ENCODE measurements at places on chromosomes 13 and 19.
A peak's percentile ranks its signal among the peaks of the same experiment; 100 is the strongest.

DNA sequence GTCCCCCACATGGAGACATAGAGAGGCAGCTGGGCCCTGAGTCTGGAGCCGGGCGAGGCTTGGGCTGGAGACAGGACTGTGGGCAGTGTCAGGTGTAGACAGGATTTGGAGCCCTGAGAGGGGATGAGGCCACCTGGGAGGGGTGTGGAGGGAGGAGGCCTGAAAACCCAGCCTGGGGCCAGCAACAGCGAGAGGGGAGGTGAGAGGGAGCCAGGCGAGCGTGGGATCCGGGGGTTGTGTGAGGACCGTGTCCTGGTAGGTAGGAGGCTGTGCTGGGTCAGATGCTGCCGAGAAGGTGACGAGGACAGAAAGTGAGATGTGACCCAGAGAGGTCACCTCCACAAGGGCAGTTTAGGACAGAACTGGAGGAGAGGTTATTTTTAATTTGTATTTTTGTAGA, 7.4 kb downstream of the MPND start:
- no peak for DNase-seq

- DNase-seq: no peak
Measured at GRCh38 chr13:90719461-90719860, 628.0 kb upstream of the MIR17HG start.

DNA sequence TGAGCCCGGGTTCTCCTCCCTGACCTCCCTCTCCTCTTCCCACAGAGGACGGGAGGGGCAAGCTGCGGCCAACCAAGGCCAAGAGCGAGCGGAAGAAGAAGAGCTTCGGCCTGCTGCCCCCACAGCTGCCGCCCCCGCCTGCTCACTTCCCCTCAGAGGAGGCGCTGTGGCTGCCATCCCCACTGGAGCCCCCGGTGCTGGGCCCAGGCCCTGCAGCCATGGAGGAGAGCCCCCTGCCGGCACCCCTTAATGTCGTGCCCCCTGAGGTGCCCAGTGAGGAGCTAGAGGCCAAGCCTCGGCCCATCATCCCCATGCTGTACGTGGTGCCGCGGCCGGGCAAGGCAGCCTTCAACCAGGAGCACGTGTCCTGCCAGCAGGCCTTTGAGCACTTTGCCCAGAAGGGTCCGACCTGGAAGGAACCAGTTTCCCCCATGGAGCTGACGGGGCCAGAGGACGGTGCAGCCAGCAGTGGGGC, 162.2 kb downstream of the KDM4B start:
- no peak for DNase-seq

DNA sequence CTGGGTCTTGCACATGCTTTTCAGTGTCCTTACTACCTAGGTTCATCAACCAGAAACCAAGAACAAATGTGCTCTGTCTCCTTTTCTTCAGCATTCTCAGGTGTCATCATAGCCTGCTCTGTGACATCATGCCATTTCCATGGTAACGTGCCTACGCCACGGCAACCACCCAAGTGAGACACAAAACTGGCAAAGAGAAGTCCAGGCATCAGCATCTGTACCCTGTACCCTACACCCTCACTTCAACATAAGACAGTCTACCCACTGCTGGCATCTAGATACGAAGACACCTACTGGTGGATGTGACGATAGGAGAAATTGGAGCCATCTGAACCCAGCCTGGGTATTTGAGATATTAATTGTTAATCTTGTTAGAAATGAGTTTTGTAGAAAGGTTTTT, 13.3 kb downstream of the ZC3H4 start:
- DNase-seq: no peak

- no peak for DNase-seq
Measured at GRCh38 chr19:41565379-41565720, 10.6 kb upstream of the CEACAM21 start.

- no peak for DNase-seq
Measured at GRCh38 chr13:92172191-92172590, 773.8 kb downstream of the GPC5 start.

DNA sequence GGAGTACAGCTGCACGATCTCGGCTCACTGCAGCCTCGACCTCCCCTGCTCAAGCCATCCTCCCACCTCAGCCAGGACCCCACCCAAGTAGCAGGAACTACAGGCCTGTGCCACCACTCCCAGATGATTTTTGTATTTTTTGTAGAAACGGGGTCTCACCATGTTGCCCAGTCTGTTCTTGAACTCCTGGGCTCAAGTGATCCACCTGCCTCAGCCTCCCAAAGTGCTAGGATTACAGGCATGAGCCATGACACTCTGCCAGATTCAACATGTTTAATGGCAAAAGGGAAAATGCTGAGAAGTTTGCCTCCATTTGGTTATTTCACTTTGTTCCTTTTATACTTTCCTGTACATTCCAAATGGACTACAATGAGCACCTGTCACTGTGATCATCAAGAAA, 65.8 kb downstream of the ZIC5 start:
- DNase-seq: no peak

- no peak for DNase-seq
Measured at GRCh38 chr19:38691938-38692457, 44.5 kb downstream of the ACTN4 start.

GRCh38 chr13:104530741-104531140, 1464.5 kb upstream of the SLC10A2 start:
- DNase-seq: no peak

DNA sequence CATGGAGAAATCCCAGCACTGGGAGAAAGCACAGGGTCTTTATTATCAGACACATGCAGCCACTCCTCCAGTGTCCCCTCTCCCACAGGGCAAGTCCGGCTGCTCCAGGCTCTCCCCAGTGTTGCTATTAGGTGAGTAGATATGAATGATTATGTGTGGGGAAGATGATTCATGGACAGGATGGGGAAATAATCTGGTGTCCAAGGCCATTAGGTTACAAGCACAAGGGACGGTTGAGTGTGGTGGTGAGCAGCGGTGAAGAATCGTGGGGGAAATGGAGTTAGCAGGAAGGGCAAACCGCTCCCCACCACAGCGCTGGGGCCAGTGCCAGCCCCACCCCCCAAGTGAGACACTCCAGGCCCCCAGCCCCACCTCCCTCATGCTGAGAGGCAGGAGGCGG, 19.0 kb downstream of the CD177 start:
- no peak for DNase-seq

GRCh38 chr13:112453874-112454647, 77.9 kb downstream of the SPACA7 start:
- no peak for DNase-seq

DNA sequence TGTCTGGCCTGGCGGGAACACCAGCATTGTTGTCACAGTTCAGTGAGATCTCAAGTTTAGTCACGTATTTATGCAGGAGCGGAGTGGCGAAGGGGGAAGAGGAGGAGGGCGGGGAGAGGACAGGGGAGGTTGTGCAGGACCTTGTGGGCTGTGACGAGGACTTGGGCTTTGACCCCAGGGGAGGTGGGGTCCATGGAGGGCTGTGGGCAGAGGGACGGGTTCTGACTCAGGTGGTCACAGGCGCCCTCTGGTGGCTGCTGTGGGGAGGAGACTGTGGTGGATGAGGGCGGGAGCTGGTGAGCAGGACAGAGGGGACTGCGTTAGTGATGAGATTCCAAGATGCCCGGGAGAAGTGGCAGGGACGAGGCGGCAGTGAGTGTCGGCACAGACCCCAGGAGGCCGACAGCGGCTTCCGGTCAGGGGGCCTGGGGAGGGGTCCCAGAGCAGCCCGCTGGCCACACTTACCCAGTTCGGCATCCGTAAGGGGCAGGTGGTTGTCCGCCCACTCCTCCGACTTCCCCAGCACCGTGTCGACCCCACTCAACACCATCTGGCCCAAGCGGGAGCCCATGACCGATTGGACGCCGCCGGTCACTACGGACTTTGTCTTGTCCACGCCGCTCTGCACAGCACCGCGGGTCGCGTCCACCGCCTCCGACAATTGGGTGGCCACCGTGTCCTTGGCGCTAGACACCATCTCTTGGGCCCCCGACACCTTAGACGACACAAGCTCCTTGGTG, 15.7 kb downstream of the PLIN3 start:
- DNase-seq: peak; percentile 70

DNA sequence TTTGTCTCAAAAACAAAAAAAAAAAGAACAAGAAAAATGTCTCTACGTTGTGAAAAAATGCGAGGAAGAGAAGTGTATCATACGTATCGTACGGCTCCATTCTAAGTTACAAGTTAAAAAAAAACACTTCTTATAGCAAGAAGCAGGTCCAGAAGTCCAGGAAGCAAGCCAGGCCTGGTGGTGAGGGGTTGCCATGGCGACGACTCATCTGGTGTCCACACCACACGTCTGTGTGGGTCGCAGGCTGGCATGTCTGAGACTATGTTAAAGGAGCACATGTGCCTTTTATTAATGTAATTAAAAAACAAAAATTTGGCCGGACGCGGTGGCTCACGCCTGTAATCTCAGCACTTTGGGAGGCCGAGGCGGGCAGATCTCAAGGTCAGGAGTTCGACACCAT, 5.9 kb downstream of the MED16 start:
- no peak for DNase-seq

DNA sequence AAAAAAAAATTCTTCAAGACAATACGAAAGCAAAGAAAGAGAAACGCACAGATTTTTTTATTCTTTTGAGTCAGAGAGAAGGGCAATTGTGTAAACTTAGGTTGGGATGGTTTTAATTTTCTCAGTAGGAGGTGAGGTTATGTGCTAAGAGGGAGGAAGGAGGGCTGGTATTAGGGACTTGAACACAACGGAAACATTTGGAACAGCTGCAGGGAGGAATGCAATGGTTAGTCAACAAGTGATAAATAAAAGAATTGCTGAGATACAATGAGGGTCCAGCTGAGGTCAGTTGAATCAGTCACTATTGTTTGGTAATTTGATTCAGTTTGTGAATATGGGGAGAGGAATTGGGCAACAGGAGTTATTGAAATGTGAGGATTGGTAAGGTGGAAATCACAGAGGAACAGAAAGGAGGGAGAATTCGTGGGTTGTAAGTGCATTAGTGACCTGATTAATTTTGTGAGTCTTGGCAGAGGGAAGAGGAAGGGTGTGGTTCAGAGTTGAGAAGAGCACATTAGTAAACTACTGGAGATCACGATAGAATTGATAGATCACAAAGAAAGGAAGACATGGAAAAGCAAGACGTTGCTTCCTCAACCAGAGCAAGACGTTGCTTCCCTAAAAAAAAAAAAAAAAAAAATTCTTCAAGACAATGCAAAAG, 499.5 kb upstream of the SPRY2 start:
- DNase-seq: peak; percentile 23

GRCh38 chr19:4302243-4302640, at the start of gene TMIGD2:
Gene TMIGD2 (minus strand): TSS chr19:4302389. CDS start chr19:4302385, 4 bp downstream.
- DNase-seq: no peak

DNA sequence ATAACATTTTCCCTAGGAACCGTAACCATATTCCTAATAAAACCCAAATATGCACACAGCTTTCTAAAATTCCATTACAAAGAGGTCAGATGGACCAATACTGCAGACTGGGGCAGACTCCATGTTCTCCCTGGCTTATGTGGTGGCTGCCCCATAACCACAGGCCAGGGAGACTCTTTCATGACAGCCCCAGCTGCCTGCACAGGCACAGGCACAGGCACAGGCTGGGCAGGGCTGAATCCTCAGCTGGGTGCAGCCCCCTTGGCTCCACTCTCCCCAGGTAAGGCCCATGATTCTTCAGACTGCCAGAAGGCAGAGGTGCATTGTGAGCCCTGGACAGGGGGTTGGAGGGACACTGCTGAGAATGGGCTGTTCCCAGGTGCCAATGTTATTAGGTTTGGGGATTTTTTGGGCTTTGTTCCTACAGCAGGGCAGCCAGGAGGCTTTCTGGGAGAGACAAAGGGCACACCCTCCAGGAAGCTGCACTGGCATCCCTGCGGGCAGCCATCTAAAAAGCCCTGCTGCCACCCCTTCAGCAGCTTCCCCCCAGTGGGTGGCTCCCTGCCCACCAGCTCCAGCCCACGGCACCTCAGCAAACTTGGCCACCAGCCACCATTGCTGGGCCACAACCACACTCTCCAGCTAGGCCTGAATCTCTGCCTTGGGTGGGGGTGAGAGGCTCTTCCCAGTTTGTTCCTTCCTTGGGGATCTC, 20.0 kb downstream of the DOCK9 start:
- no peak for DNase-seq

DNA sequence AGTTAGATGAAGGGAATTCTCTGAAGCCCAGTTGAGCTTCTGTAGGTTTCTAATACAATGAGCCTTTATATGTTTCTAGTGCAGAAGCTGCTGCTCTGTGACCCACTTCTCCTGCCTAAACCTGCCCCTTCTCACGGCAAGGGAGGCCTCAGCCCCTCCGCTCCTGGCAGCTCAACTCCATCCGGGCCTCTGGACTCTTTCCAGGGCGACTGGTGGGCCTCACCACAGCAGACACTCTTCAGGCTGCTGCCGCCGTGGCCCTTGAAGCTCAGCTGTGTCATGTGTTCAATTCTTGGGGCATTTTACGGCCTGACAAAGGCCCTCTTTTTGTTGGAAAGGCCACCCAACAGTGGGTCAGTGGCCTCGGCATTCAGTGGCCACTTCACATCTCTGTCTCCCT, 10.0 kb upstream of the C19orf33 start:
- no peak for DNase-seq

- no peak for DNase-seq
Measured at GRCh38 chr13:48954081-48954480, 21.6 kb upstream of the FNDC3A start.

GRCh38 chr13:42392716-42393572, 121.0 kb downstream of the AKAP11 start:
- DNase-seq: no peak

- no peak for DNase-seq
Measured at GRCh38 chr13:77095288-77095687, 68.3 kb upstream of the FBXL3 start.

- no peak for DNase-seq
Measured at GRCh38 chr13:95005300-95005699, 293.0 kb upstream of the SOX21 start.

DNA sequence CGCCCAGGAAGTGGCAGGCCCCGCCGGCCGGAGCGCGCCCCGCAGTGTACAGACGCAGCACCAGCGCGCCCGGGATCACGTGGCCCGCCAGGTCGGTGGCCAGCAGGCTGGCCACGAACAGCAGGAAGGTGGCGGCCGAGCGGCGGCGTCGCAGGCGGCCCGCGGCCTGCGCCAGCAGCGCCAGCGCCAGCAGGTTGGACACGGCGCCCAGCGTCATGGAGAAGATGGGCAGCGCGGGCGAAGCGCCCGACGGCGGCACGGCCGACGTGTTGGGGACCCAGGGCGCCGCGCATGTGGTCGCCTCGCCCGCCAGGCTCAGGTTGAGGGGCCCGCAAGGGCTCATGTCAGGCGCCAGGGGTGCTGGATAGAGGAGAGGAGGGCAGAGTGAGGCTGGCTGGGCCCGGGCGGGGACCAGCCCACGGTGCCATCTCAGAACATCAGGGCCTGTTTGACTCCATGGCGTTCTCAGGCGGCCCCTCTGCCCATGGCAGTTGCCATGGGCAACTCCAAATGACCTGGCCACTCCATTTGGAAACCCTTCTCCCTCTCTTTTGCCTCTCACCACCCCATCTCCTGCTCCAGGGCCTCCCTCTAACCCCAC, 1.1 kb downstream of the PTGER1 start:
- DNase-seq: no peak

Measured in tibial nerve (tissue), 4 donors.